ENCODE measurements at places on chromosomes 16 and 17.
A peak's percentile ranks its signal among the peaks of the same experiment; 100 is the strongest.

- no peak for DNase-seq
Observed at GRCh38 chr17:64113006-64113405, 16.9 kb downstream of the ERN1 start.

DNA sequence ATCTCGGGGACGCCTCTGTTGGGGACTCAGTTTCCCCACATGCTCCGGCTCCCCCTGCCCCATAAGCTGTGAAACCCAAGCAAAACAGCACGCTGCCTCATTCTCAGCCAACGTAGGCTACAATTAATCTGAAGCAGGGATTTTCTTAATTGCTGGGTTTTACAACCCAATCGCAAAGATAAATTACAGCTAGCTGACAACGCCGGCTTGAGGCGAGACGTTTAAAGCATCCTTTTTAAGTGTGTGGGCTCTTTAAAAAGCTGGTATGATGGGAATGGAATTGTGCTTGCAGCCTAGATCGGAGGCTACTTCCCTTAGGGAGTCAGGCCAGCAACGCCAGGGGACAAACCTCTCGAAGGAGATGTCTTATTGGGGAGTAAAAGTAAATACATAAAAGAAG, 185.3 kb downstream of the ZNF423 start:
- no peak for DNase-seq

- DNase-seq = no peak
Observed at GRCh38 chr16:88383401-88384221, 852 bp downstream of the ZNF469 start.

DNA sequence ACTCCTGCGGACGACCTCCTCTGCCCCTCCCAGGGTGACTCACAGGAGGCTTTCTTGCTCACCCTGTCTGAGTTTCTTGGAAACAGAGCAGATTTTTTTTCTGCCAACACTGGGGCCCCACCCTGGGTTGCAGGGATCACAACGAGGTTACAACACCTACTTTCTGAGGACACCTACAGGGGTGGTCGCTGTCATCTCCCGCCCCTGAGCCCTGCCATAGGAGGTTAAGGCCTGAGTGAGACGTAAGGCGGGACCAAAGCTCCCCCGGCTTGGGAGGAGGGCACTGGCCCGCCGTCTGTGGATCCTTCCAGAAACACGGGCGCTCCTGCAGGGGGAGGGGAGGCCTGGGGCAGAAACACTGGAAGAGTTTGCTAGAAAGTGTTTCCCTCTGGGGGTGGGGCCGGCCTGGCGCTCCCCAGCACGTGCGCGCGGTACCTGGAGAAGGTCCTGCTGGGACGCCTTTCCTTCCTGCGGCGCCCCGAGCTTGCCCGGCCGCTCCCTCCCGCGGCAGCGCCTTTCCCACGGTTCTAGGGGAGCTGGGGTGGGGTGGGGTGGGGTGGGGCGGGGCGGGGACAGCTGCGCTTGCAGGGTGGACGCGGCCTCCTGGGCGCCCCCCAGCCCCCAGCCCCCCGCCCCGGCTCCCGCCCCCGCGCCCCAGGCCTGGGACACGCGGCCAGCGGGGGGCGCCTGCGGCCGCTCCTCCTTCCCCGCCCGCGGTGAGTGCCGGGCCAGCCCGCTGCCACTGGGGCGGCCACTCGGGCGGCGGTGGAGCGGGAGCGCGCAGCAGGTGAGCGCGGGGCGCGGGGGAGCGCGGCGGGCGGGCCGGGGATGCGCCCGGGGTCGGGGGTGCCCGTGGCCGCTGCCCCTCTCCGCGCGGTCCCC, 20.7 kb upstream of the ADCY7 start:
- no peak for DNase-seq

DNA sequence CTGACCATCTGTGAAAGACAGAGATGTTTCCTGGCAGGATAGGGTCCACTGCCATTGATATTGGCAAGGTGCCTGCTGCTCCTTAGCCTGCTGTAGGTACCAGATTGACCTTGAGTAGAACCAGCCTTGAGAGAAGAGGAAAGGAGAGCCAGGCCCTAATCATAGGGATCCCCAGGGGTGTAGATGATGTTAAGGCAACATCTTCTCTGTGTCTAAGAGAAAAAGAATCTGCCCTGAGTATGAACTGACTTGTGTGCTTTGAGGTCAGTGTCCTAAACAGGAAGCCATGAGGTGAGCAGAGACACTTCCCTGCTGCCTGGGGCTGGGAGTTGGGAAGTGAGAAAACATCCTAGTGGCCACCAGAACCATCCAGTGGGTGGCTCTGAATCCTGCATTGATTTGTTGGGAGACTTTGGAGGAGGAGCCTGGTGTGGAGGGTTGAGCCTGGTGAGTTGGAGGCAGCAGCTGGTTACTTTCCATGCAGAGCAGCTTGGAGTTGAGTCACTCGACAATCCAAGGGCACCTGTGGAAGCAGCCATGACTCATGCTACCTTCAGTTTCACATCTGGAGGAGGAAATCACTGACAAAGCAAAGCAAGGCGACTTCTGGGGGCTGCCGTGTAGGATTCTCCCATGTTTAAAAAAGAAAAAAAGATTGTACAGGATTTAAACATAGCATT, 47.8 kb downstream of the BMERB1 start:
- DNase-seq = peak; percentile 77

DNA sequence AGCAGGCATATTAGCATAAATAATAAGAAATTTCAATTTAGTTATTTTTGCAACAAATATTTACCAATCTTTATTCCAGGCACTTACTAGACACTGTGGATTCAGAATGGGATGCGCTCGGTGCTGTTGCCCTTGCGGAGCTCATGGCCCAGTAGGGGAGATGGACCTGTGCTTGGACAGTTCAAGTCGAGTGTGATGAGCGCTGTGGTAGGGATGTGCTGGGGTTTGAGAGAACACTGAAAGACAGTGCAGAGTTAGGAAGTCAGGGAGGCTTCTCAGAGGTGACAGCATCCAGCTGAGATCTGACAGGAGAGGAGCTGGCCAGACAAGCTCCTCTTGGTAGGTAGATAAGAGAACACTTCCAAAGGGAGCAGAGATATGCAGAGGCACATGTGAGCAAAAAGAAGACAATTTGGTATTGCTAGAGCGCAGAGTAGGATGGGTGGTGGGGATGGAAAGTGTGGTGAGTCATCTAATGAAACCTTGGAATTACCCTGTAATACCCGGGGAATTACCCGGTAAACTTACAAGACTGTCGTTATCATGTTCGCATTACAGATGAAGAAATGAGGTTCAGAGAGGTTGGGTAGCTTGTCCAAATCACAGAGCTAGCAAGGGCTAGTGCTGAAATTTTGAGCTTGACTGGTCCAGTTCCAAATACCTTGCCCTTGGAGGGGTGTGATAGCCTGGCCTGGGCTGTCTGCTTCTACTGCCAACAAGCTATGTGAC, 298.1 kb upstream of the N4BP1 start:
- peak; percentile 52 for DNase-seq

DNA sequence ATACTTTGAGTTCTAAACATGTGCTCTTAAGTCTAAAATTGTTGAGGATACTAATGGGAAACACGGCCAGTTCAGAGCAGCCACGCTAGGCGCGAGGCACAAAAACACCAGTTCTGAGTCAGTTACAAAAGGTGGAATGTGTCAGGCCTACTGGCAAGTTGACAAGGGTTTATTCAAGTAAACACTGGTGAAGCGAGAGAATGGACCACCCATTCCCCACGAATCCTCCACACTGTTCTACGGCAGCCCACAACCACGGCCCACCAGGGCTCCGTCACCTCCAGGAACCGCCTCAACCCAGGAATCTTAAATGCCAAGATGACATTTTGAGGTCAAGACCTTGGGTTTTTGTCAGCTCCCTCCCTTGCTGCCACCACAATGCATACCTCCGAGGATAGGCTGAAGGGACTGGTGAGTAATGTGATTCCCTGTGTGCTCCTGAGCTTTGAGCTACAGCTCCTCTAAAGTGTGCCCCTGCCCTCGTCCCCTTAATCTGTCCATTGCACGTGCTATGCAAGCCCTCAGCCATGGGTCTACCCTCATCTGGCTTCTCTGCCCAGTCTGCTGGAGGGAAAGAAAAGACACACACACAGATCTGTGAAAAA, 28.5 kb upstream of the TRAP1 start:
- no peak for DNase-seq

DNA sequence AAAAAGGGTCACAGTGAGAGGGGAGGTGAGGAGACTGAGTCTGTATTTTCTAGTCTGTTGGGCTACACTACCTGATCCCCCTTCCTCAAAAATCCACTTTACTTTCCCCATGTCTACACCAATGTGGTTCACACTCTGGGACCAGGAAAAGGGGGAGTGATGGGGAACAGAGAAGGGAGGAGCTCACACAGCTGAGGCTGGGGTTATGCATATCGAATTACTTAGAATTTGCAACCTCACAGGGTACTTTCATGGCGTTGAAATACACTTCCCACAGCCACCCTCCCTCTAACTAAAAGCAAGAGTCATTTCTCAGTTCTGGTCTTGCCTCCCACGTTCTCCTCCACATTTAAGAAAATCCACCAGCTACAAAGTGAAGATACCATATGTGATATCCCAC, 14.1 kb downstream of the MAPT start:
- DNase-seq = no peak

GRCh38 chr17:78779850-78780249, 2.2 kb downstream of the CYTH1 start:
- no peak for DNase-seq

GRCh38 chr16:21656795-21657768, 4.7 kb upstream of the IGSF6 start:
- no peak for DNase-seq

DNA sequence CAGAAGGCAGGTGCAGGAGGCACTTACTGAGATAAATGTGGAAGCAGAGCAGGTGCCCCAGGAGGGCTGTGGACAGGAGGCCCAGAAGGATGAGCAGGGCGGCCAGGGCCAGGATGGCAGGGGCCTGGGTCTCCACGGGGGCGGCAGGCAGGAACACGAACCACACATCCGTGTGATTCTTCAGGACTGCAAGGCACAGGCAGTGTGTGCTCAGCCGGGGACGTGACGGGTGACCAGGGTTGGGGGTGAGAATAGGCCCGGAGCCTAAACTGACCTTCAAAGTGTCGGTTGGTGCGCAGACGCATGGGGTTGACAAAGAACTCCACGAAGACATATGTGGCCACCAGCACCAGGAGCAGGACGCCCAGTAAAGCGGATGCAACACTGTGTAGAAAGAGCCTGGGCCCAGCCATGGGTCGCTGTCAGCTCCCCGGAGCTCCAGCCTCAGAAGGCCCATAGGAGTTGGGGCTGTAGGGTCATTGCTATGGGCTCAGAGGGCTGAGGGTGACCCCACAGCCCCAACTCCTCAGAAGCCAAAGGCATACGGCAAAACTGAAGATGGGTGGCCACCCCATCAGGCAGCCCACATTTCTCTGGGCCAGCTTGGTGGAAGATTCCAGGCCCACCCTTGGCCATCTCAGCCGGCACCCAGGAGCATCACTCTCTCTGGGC, 5.4 kb upstream of the TPPP3 start:
- DNase-seq = no peak

GRCh38 chr17:3708366-3708765, 12.4 kb upstream of the P2RX5 start:
- DNase-seq = no peak

- no peak for DNase-seq
Observed at GRCh38 chr17:33779234-33779591, 475.9 kb upstream of the CCL2 start.

DNA sequence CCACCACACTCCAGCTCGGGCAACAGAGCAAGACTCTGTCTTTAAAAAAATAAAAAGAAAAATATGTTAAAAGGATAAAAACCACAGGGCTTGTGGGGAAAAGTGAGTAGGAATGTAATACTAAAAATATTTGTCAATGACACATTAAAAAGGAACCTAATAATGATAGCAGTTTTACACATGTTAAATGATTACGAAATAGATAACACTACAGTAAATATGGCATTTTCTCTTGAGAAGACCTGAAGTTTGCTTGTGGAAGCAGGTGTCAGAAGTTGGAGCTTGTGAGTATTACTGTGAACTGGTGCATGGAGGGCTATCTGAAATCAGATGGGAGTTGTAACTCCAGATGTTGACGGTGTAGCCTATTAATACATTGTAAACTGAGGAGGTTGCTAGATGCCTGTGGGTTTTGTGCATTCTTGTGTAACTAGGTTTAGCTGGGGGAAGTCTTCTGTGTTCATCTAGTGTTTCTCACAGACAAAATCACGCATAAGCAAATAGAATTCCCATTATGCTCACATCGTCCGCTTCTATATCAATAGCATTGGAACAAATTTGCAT, 44.2 kb upstream of the CLEC18A start:
- DNase-seq = no peak

GRCh38 chr16:10828851-10829366, 10.3 kb upstream of the TVP23A start:
- DNase-seq = peak; percentile 98

GRCh38 chr16:58464916-58465731, 34.8 kb upstream of the NDRG4 start:
- DNase-seq = no peak

DNA sequence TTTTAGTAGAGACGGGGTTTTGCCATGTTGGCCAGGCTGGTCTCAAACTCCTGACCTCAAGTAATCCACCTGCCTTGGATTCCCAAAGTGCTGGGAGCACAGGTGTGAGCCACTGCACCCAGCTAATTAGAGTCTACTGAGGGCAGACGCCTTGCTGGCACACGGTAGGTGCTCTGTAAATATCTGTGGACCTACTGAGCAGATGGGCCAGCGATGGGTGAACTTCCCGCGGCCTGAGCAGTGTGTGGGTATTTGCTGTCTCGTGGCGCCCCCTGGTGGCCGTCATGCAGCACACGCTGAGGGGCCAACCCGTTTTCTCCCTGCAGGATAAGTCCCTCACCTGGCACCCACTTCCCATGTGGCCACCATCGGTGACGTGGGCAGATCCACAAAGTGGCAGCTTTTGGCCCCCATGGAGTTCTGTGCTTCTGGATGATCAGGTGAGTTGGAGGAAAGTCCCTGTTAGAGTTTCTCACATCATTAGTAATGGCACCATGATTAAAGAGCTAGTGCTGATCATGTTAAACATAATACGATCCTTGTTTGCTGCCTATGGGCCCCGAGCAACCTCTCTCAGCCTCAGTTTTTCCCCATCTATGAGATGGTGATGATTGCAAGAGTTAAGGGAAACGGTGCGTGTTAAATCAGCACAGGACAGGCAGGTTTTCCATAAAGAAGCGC, 40.7 kb downstream of the ZDHHC7 start:
- DNase-seq = no peak

GRCh38 chr17:72422204-72422504, 301.3 kb downstream of the SOX9 start:
- no peak for DNase-seq

GRCh38 chr17:71432378-71433315, 688.2 kb upstream of the SOX9 start:
- DNase-seq = no peak
